ENCODE measurements at places on chromosomes 4 and X.

- DNase-seq: no peak
Measured at GRCh38 chr4:75867130-75867529, 35.1 kb downstream of the PPEF2 start.

GRCh38 chr4:99868126-99868596, 26.1 kb downstream of the LAMTOR3 start:
- no peak for DNase-seq

DNA sequence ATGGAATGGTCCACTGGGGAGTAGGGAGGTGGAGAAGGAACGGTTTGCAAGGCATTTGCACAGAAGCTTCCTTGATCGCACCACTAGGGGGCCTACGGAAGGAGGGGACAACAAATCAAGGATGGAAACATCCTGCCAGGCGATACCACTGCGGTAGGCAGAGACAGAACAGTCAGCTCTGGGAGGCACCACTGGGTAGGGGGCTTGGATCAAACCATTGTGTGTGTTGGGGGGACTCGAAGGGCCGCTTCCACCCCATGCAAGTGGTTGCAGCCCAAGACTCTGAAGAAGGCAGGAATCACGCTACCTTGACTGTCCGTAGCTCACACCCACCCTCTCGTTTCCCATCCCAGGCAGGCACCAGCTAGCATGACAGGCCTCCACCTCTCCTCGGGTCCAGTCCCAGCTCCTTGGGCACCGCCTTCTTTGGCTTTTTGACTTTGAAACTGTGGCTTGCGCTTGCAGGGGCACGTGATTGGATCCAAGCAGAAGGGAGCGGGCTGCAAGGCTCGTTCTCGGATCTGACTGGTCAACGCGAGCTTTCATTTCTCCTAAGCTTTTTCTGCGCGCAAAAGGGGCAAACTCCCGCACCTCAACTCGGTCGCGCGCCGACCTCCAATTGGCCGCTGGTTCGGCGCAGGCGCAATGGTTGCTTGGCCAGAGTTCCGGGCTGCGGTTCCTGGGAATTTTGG, 28.4 kb downstream of the GAGE1 start:
- peak; percentile 38 for DNase-seq

- DNase-seq: no peak
Measured at GRCh38 chr4:20022471-20022870, 229.2 kb upstream of the SLIT2 start.

DNA sequence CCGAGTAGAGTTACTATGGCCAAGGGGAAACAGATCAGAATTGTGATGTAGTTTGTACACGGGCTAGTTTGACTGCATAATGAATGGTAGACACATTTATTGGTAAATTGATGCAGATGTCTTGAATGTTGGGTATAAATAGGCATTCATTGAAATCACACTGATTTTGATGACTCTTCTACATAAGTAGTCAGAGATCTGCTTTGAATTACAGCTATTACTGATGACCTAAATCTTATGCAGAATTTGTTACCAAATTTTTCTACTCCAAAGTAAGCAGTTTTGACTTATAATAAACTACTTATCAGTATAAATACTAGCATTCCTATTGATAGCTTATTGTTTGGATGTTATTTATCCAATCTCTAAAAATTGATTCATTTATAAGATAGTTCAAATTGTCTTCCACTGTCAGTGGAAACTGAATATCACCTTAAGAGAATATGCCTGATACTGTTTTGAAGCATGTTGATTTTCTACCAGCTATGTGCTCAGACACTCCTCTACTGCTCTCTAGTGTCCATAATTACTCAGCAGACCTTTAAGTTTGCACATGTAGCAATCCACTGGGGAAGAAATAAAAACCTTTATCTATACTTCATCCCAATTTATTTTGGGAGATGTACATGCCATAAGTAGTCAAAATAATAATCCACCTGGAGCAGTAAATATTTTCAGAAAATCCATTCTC, 120.3 kb downstream of the RASL11B start:
- peak; percentile 55 for DNase-seq

DNA sequence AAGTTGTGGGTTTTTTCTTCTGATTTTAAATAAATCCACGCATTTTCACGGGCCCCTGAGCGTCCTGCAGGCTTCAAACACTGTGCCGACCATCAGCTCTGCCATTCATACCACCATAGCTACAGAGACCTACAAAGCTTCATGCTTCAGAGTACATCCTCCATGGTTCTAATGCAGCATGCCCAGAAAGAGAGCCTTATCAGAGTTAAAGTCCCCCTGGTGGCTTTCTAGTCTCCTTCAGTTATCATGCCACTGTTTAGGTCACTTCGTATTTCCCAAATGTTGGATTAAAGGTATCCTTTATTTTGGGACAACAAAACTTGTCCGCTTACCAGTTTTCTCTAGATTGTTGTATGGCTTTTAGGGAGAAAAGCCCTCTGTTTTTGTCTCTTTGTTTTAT, 66.7 kb upstream of the VCX2 start:
- no peak for DNase-seq

DNA sequence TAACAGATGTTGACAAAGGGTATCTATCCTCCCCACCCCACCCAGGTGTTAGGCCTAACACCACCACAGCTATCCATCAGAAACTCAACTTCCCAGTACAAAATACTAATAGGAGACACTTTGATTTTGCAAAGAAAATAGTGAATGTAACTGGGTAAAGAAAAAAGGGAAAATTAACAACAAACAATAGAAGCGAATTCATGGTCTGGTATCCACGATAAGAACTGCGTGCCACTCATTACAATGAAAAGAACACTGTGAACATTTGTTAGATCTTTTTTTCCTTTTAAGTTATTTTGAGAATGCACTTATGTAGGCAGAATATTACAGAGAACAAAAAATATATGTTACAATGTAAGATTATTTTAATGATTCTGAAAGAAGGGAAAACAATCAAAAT, 12.0 kb downstream of the TSPAN5 start:
- DNase-seq: no peak

- DNase-seq: no peak
Measured at GRCh38 chr4:81951891-81952455, 421.8 kb downstream of the HNRNPD start.

DNA sequence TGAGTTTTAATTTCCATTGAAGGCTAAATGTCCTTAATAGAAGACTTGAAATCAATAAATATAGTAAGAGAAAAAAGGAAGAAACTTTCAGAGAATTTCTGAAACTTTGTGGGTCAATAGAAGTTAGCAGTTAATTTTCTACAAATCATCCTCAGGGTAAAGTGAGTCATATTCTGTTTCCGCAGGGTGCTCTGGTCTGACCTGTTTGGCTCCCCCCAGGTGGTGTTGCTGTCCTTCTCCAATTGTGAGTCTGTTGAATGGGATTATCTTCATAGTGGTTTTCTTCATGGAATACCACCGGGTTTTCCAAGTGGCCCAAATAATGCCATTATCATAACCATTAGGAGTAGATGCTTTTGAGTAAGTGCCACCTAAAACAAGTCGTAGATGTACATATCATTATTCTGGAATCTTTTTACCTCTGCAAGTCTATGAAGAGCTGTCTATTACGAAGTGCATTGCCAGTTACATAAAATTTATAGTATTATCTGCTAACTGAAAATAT, 7.7 kb downstream of the FGG start:
- DNase-seq: no peak
